ENCODE measurements at places on chromosomes 3 and 15.
A peak's percentile ranks its signal among the peaks of the same experiment; 100 is the strongest.

DNA sequence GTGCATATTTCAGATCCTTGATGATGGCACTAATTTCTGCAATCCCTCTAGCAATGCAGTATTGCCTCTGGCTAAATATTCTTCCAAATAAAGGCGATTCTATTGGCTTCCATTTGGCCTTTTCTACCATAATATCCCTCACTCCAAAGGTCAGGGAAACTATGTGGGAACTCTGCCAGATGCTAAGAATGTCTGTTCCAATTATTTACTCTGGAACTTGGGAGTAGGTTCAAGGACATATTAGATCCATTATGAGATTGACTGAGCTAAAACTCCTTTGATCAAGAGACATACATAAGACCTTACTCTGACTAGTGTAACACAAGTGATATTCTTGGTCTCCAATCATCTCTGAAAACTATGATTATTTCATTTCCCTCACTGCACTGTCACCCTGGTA lies 674.5 kb upstream of the NECTIN3 start:
- DNase-seq, result no peak

DNA sequence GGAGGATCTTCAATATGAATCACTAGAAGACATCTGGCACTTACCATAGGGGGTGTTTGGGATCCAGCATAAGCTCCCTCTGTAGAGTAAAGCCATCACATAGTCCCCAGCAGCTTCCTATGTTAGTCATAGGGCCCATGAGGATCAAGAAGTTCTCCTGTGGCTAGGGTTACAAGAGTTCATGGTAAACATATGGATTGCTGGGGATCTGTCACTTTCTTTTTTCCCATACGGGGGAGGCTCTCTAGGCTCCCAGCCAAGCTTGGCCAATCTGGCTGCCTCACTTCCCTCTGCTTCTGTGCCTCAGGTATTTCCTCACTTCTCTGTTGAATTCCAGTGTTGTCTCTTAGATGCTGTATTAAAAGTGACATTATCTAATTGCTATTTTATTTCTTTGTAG lies 597.9 kb downstream of the PDCD6IP start:
- no peak for DNase-seq

DNA sequence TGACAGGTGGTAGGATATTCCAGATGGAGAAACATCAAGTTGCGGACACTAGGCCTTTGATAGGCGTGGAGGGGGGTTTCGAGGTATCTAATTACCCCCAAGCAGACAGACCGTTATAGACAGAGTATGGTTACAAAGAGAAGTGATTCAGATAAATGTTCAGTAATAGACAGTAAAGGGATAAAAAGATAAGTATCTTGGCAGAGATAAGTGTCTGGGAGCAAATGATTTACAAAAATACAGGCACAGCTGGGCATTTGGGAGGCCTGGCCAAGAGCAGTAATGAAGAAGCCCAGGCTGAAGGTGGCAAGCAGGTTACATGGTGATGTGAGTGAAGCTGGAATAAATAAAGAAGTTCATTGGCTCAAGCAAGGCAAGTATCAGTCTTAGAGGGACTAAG lies 659 bp upstream of the MYH15 start:
- DNase-seq, result no peak

DNA sequence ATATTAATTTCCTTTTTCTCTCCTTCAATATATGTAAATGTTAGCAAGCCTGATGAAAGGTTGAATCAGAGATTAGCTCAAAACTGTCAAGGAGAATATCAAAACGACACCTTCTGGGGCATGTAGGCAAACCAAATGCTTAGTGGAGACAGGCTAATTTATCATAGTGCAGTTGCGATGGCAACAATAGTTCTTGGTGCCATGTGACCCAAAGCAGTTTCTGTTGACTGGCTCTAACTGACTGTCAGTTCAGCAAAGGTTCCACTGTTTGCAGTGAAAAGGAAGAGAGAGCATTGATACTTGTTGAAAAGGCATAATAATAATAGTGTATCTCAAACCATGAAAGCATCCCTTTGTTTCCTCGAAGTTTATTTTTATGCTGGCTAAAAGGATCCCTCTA lies 513.9 kb downstream of the NLGN1 start:
- DNase-seq, result no peak

GRCh38 chr3:115084686-115085085 lies 62.4 kb downstream of the ZBTB20 start:
- no peak for DNase-seq

DNA sequence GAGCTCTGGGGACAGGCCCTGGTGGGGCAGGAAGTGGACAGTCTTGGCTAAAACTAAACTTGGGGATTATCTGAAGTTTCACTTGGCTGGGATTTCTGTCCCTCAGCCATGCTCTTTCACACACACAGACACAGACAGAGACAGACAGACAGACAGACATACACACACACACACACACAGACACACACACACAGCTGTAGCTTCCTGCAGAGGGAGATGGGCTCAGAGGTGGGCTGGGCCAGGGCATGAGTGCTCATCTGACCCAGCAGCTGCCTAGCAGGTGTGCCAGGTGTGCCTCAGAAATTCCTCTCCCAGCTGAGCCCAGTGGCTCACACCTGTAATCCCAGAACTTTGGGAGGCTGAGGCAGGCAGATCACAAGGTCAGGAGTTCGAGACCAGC lies 3.3 kb downstream of the RHOV start:
- DNase-seq, result no peak

GRCh38 chr3:61570813-61571212 lies 9.4 kb downstream of the PTPRG start:
- DNase-seq, result no peak

DNA sequence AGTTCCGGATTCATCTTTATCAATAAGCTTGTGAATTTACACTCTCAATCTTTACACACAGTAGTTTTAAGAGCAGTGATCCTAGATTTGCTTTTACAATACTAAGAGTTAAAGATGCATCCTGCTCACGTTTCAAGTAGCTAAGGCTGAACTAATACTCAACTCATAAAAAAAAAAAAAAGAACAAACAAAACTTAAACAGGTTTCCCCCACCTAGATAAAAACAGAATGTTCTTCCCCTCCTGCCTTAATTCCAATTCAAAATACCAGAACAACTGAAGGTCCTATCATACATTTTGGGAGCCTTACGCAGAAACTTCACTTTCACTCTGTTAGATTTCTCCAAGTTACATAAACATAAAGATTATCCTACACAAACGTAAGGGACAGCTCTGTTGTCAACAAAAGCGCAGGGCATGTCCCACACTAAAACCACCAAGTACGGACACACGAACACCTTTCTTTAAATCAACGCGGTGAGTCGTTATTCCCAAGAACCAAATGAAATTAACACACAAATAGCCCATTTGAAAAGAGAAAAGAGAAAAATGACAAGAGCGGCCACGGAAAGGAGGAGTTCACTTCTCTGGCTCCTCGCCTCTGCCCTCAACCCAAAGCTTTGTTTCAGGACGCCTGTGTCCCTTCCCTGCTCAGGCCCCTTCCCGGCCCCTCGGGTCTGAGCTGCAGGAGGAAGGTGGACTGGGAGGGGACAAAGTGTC lies 941 bp downstream of the CBLB start:
- no peak for DNase-seq

DNA sequence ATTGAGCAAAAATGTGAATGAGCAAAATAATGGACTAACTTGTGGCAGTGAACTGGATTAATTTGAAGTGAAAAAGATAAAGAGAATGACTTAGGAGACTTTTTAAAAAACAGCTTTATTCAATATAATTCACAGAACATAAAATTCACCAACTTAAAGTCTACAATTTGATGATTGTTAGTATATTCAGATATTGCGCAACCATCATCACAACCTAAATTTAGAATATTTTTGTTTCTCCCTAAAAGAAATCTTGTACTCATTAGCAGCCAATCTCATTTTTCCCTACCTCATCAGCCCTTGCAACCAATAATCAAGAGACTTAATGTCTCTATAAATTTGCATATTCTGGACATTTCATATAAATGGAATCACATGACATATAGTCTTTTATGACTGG lies 496.5 kb downstream of the IGSF11 start:
- DNase-seq, result no peak

- no peak for DNase-seq
Observed at GRCh38 chr3:15271030-15271429, 61.4 kb downstream of the SH3BP5 start.

DNA sequence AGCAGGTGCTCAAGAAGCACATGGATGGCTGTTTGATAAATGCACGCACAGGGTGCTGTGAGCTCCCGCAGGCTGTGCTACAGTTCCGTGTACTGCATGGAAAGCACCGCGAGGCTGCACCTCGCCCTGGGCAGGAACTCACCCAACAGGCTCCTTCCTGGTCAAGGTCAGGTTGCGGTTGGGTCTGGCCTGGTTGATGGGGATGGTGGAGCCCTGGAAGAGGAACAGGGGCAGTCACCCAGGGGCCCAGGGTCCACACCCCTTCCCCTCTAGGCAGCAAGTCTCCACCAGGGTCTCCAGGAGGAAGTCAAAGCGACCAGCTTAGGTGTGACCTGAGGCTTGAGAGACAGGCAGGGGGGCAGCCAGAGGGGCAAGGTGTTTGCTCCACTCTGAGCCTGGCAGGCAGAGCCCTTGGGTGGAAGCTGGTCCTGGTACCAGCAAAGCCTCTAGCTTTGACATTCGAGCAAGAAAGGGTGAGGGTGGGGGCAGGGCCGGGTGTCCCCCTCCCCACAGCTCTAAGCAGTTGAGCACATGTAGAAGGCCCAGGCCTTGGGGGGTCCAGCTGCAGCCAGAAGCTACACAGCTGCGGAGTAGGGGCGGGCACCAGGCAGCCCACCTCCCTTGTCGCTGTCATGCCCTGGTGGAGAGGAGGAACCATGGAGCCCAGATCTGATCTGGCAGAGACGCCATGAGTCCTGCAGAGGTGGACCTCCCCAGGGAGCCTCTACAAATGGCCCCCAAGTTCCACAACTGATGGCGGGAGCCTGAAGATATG lies 46.3 kb upstream of the SLC41A3 start:
- DNase-seq, result no peak

DNA sequence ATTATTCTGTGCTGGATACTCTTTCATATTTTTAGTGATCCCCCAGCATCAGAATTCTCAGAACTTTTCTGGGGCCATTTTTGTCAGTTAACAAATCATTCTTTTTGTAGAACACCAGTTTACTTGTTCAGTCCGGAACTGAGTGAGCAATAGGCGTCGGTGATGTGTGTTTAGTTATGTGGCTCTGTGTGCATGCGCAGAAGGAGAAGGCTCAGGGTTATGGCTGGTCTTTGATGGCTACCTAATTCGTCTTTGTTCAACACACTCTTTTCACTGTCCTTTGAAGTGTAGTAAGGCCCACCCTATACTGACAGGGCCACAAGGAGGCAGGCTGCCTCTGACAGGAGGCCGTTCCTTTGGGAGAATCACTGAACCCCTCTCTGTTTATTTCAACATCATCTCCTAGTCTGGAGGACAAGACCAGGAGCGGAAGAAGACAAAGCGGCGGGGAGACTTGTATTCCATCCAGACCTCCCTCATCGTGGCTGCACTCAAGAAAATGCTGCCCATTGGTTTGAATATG lies 158.2 kb upstream of the CHRM5 start:
- DNase-seq, result no peak

GRCh38 chr3:194468086-194468485 lies 18.7 kb downstream of the ATP13A3 start:
- no peak for DNase-seq

- no peak for DNase-seq
Observed at GRCh38 chr3:176357891-176358290, 839.4 kb downstream of the TBL1XR1 start.

GRCh38 chr3:177538750-177539730 lies 341.8 kb upstream of the TBL1XR1 start:
- DNase-seq, result no peak

GRCh38 chr3:94360987-94361386 lies 298.1 kb downstream of the NSUN3 start:
- DNase-seq, result no peak

DNA sequence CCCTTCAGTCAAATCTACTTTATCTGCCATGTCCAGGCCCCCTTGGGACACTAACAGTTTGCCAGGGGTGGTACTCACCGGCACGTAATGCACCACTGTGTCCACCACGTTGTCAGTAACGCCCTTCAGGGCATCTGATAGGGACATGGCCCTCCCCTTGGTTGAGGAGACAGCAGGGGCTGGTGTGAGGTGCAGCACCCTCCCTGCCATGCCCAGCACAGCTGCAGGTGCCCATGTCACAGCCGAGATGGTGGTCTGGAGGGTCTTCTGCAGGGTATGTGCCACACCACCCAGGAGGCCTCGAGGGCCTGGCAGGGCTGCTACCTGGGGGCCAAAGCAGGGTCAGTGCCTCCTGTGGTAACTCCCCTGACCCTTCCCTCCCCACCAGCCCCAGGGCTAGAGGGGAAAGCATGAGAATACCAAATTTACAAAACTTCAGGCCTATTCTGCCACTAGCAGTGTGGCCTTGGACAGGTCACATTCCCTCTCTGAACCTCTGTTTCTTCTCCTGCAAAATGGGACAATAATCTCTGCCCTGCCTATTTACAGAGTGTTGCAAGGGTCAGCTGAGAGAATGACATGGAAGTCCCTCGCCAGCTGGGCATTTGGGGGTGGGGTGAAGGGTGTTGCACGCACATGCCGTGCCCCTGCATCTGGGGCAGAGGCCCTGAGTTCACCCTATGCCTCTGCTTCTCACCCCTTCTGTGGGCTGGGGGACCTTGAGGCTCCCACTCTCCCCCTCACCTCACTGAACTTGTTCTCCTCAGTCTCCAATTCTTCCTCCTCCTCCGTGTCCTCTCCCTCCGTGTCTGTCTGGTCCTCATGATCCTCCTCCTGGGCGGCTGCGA lies 11.8 kb upstream of the KIF7 start:
- no peak for DNase-seq

- DNase-seq, result no peak
Observed at GRCh38 chr3:188507244-188507720, 353.3 kb downstream of the LPP start.

DNA sequence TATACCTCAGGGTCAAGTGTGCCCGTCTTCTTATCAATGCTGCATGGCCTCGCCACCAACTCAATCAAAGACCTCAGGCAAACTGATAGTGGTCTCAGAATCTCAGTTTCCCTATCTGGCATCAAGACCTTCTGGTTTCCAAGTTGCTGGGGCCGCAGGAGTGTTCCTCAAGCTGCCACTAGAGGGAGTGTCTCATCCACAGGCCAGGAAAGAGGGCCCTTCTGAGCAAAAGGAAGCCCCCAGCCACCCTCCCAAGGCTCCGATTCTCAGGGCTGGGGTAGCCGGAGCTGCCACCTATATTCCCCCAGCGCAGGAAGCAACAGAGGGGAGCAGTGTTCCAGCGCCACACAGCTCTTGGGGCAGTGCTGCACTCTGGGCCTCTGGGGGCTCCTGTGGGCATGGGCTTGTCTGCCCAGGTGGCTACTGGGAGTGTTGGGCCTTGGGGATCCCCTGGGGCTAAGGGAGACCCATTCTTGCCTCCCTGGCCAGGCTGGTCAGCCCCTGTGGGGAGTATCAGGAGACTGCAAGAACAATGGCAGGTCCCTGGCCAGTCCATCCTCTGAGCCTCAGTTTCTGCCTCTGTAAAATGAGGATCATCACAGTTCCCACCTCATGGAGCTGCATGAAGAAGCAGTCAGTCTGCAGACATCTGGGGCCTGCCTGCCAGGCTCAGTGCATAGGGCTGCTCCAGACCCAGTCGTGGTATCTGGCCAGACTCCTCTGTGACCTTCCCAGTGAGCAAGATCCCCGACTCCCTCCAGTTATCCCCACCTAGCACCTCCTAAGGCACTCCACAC lies 23.4 kb upstream of the SEC13 start:
- DNase-seq, result peak; percentile 74
